ENCODE measurements at places on chromosomes 6 and 20.

- no peak for DNase-seq
Observed at GRCh38 chr6:9825526-9825925, 589.3 kb downstream of the TFAP2A start.

- no peak for DNase-seq
Observed at GRCh38 chr20:53901064-53901463, 169.3 kb downstream of the BCAS1 start.

DNA sequence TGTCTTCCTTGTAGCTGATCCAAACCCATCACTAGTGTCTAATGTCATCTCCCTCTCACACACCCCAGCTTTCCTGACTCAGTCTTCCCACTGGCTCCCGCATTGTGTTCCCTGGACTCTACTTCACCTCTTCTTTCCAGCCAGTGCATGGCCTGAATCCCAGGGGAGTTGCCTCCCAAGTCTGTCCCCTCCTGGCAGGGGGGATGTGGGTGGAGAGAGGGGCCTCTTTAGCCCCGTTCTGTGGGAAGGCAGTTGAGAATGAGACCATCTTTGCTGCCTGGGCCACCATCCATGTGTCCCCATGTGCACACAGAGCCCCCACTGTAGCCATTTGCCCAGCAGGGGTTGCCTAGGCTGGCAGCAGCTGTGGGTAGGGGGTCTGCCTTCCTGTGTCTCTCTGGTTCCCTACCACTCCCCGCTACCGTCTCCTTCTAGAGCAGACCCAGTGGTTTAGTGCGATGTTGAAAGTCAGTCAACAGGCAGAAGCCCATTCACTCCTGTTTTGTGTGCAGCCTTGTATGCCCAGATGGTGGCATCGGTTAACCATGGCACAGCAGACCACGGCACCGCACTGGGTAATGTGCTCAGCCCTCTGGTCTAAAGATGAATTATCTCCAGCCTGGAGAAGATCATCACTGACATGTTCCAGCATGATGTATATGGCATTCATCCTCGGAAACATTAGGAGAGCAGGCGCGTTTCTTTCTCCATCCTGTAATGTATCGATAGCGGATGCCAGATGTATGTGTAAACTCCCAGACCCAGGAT lies 178.8 kb upstream of the SNX9 start:
- no peak for DNase-seq

- DNase-seq = no peak
Observed at GRCh38 chr6:86456821-86457220, 480.5 kb upstream of the HTR1E start.

- no peak for DNase-seq
Observed at GRCh38 chr6:148383658-148384368, 41.2 kb downstream of the SASH1 start.

- DNase-seq = no peak
Observed at GRCh38 chr20:5651746-5652145, 98.5 kb upstream of the SHLD1 start.

DNA sequence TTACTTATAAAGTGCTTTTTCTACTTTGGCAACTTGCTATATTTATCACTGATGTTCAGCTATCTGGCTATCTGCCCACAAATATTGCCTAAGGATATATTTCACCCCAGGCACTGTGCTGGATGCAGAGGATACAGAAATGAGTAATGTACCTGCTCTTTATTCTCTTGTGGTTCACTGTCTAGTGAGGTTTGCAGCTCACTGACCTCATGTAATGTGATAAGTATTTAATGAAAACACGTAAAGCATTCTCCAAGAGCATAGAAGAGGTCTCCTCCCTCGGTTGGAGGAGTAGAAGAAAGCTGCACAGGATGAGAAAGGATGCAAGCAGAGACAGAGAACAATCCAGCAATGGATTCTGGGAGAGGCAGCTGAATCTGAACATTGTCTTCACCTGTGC lies 610.7 kb downstream of the CBLN4 start:
- DNase-seq = no peak

- DNase-seq = no peak
Observed at GRCh38 chr20:2631228-2631627, 21.2 kb upstream of the NOP56 start.

- no peak for DNase-seq
Observed at GRCh38 chr6:143005816-143006215, 54.9 kb upstream of the AIG1 start.

- no peak for DNase-seq
Observed at GRCh38 chr20:47566269-47566668, 64.6 kb downstream of the NCOA3 start.

DNA sequence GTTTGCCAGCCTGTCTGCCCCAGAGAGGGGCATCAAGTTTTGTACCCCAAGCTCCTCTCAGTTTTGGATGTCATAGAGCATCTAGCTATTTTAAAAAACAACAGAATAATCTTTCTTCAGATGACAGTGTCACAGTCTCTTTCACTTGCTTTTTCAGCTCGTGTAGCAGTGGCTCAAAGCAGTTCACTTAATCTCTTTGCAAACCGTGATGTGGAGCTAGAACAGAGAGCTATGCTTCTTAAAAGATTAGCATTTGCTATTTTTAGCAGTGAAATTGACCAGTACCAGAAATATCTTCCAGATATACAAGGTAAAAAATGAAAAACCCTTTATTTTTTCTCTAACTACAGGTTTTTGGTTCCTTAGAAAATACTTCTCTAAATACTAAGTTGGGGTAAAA lies 37.3 kb downstream of the PGM3 start:
- no peak for DNase-seq

GRCh38 chr6:71048320-71049164 lies 91.7 kb upstream of the B3GAT2 start:
- no peak for DNase-seq

- no peak for DNase-seq
Observed at GRCh38 chr20:59043698-59044097, 1.1 kb upstream of the PRELID3B start.

DNA sequence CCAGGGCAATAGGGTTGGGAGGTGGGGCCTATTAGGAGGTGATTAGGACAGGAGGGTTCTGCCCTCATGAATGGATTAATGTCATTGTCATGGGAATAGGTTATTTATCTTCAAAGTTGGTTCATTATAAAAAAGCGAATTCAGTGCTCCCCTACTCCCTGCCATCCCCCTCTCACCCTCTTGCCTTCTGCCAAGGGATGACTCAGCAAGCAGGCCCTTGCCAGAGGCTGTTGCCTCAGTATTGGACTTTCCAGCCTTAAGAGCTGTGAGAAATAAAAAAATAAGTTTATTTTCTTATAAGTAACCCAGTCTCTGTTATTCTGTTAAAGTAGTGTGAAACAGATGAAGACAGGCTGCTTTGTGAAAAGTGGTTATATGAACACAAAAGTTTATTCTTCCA lies 381.1 kb upstream of the ZFP64 start:
- no peak for DNase-seq

- DNase-seq = no peak
Observed at GRCh38 chr20:63072231-63072791, 65.5 kb upstream of the BHLHE23 start.

DNA sequence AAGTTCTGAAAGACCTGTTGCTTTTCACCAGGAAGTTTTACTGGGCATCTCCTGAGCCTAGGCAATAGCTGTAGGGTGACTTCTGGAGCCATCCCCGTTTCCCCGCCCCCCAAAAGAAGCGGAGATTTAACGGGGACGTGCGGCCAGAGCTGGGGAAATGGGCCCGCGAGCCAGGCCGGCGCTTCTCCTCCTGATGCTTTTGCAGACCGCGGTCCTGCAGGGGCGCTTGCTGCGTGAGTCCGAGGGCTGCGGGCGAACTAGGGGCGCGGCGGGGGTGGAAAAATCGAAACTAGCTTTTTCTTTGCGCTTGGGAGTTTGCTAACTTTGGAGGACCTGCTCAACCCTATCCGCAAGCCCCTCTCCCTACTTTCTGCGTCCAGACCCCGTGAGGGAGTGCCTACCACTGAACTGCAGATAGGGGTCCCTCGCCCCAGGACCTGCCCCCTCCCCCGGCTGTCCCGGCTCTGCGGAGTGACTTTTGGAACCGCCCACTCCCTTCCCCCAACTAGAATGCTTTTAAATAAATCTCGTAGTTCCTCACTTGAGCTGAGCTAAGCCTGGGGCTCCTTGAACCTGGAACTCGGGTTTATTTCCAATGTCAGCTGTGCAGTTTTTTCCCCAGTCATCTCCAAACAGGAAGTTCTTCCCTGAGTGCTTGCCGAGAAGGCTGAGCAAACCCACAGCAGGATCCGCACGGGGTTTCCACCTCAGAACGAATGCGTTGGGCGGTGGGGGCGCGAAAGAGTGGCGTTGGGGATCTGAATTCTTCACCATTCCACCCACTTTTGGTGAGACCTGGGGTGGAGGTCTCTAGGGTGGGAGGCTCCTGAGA lies at the start of gene HFE:
TSS of gene HFE (plus strand) at position 146 of the 832 bp plus-strand sequence. CDS start at position 158, 12 bp downstream.
- peak; percentile 80 for DNase-seq

GRCh38 chr6:53734473-53735299 lies 60.1 kb upstream of the LRRC1 start:
- no peak for DNase-seq

GRCh38 chr6:10395704-10396546 lies 18.9 kb downstream of the TFAP2A start:
- DNase-seq = peak; percentile 31

DNA sequence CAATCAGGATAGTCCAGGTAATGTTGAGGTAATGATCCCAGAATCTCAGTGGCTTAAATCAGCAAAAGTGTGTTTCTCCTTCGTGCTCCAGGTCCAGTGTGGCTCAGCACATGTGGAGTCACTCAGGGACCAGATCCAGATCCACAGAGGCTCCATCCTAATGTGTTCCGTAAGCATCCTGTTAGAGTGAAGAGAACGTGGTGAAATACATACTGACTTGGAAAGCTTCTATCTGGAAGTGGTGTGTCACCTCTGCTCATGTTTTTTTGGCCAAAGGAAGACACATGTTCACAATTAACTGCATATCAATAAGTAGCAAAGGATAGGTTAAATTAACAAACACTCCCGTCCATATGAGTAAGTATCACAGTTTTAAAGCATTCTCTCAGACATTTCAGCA lies 26.8 kb upstream of the PREP start:
- DNase-seq = no peak

DNA sequence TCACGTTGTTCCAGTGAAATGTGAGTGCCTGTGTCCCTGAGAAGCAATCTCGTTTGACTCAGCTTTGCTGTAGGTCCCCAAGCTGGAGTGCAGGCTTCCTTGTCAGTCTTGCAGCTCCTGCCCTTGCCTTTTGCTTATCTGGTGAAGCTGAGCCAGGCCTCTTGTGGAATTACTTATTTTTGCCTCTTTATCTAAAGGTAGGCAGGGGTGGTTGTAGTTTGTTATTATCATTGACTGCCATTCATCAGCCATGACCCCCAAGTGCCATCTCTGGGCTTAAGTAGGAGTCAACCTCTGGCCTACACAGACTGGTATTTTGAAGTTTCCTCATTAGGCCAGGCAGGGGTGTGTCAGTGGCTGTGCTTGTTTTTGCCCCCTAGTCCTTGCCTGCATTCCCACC lies 2.1 kb downstream of the TMEM14B start:
- no peak for DNase-seq

DNA sequence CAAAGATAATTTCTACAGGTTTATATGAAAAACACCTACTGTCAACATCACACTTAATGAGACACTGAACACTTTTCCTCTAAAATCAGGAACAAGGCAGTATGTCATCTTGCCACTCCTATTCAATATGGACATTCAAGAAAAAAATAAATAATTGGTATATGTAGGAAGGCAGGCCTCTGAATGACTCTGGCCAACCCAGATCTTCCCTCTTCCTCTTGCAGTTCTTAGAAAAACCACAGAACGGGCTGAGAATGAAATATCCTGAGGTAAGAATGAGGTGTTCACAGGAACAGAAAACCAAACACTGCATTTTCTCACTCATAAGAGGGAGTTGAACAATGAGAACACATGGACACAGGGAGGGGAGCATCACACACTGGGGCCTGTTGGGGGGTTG lies 1207.2 kb upstream of the CITED2 start:
- no peak for DNase-seq

DNA sequence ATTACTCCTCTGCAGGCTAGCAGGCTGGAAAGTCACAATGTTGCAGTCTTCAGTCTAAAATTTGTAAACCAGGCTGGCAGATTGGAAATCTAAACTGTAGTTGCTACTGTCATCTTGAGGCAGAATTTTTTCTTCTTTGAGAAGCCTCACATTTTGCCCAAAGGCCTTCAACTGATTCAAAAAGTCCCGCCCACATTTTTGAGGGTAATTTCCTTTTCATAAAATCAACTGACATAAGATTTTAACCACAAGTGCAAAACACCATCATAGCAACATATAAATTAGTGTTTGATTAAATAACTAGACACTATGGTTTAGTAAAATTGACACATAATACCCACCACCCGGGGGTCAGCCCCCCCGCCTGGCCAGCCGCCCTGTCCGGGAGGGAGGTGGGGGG lies 28.4 kb downstream of the HLA-C start:
- no peak for DNase-seq

- DNase-seq = no peak
Observed at GRCh38 chr20:50003253-50003656, 20.5 kb downstream of the SNAI1 start.

- DNase-seq = no peak
Observed at GRCh38 chr6:79943133-79943532, 4.2 kb downstream of the ELOVL4 start.

DNA sequence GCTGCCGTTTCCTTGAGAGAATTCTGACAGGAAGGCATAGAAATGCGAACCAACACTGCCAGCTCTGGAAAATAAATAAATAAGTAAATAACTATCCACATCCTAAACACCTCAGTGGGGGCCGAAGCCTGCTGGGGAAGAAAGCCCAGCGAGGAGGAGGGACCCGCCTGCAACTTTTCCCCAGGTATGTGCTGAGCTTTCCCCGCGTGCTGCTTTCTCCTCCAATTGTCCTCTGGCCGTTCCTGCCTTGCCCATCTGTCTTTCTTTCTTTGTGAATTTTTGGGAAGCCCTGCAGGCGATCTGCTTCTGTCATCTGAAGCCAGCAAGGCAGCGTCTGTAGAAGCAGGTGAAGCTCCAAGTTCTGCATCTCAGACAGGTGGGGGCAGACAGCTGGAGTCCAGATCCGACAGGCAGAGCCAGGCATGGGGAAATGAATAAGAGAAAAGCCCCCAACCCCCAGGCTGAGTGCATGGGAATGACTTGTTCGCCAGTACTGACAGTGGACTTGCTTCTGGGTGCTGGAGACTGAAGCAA lies 49.2 kb upstream of the IL17A start:
- no peak for DNase-seq

DNA sequence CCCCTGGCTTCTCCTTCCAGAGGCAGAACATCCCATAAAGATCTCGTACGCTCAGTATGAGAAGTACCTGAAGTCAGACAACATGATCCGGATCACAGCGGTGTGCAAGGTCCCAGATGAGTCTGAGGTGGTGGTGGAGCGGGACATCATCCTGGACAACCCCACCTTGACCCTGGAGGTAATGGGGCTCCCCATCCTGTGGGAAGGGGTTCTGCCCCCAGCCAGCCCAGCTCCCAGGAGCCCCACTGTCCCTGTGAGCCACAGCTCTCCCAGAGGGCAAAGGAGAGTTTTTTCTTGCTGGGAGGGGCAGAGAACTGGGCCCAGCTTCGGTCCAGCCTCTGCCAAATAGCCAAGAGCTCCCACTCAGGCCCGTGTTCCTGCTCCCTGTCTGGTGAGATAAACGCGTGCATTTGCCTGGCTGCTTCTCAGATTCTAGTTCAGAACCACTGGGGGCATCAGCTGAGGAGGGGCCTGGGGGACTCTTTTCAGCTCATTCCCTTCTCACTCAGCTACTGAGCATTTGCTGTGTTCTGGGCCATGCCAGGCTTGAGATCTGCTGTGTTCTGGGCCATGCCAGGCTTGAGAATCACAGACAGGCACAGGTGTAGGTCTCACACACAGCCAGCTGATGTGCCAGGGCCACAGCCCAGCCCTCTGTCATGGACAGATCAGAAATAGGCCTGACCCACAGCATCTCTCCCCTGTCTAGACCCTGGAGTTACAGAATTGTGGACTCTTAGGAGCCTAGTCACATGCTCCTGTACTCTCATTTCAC lies 39.5 kb downstream of the TGM3 start:
- DNase-seq = no peak

GRCh38 chr6:130517444-130517931 lies 151.7 kb downstream of the TMEM200A start:
- no peak for DNase-seq

Data from left forelimb (tissue), 1 donor.